NCI-H1105 treated with DMSO at 0.1 percent for 48 hours (cell line): ENCODE measurements at places on chromosomes 3 and 15.

GRCh38 chr3:57389271-57389670 is 96.8 kb upstream of the ASB14 start:
- DNase-seq: no peak

GRCh38 chr15:64232400-64232799 is 69.6 kb upstream of the PPIB start:
- DNase-seq: no peak

DNA sequence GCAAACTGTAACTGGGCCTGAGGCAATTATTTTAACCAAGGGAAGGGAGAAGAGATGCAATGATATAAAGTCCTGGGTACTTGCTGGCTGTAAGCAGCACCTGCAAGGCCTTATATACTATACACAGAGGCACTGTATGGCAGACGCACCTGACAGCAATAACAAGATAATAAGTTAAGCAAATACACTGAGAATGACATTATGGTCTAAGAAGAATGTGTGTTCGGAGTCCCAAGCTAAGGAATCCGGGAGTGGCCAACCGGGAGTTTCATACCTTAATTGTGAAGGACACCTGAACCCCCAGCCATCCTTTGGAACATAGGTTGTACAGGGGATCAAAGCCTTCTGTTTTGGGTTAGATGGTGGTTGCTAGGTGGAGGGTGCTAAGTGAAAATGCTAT is 13.7 kb downstream of the FAM240A start:
- no peak for DNase-seq

- no peak for DNase-seq
Observed at GRCh38 chr3:194261581-194262063, 89.5 kb downstream of the CPN2 start.

DNA sequence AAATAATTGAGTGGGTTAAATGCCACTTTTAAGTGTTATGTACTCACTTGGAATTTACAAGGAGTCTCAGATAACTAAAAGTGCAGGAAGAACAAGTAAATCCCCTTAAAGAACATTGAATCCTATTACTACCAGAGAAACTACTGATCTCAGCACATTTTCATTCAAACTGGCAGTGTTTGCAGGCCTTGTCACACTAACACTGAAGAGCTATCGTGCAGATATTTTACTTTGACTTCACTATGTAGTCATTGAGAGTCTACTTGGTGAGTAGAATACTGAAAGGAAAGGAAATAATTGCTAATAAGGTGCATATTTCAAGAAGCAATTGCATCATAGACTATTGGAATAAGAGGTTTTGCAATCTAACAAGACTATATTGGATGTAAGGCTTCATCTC is 721.4 kb upstream of the CBLB start:
- DNase-seq: no peak

DNA sequence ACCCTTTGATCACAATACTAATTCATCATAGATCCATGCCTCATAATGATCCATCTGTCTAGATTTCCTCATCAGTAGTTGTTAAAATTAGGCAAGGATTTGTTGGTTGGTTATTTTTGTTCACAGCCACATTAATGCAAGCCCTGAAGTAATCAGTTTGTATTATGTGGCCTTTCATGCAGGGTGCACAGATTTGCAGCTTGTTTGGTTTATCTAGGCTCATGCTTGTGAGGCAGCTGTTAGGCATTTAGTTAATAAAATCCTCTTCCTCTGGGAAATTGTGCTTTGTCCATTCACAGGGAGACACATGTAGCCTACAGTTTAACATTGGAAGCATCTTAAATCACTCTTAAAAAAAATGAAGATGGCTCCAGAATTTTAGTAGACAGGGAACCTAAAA is 162.8 kb upstream of the ZNF385D start:
- no peak for DNase-seq

- DNase-seq: no peak
Observed at GRCh38 chr3:170759511-170760173, 110.4 kb downstream of the RPL22L1 start.

DNA sequence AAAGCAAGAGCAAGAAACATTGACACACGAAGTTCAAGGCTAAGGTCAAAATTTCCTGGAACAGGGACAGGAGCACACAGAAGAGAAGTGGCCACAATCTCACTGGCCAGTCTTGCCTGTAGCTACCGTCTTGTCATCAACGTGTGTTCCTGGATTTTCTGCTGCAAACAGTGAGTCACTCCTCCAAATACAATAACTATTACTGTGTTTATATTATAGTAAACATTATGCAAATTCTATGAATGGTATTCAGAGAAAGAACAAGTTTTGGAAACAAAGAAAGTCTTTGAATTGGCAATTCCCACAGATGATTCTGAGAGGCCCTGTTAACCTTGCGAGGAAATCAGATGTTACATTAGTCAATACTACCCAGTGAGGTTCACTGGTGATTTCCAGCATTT is 220.5 kb downstream of the FAM43A start:
- DNase-seq: no peak
